ENCODE measurements at places on chromosomes 1 and 21.

GRCh38 chr1:156371553-156372264, 2.7 kb downstream of the RHBG start:
- peak; percentile 53 for DNase-seq

DNA sequence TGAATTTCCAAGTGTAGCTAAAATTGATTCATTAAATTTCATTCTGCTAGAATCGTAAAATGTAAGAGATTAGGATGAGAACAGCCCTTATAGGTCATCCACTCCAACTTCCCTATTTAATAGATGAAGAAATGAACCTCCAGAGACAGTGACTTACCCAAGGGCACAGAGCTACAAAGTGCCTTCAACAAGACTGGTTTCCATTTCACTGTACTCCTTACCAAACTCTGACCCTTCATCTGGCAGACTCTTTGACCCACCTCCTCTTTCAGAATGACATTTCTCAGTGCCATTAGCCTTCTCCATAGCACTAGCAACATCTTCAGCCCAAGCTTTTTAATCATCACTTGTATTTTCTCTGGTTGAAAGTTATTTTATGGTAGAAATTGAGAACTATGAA, 161.3 kb downstream of the NEK7 start:
- no peak for DNase-seq

DNA sequence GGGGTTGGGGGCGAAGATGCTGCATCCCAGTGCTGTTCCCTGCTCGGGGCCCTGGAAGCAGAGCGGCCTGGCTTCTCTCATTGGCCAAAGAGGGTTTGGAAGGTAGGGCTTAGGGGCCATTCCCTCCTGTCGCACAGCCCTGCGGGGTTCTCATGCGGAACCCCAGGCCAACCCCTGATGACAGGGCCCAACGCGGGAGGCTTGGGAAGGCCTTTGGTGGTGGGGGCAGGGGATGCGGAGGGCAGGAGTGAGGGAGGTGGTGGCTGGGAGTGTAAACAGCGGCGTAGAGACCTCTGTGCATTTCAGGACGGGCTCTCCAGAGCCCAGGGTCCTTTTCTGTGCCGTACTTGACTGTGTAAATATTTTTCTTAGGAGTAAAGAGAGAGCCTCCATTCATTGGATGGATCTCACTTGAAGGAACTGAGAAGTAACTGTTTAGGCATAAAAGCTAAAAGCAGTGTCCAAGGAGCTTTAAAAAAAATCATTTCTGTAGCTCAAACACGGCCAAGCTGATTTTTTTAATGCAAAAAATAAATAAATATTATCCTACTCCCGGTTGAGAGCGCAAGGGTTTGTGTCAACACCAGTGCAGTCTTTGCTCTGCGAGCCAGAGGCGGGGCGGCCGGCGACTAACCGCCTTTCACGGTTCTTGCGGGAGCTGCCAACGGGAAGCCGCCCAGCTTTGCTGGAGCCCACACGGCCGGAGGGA, 169.1 kb downstream of the PRDM16 start:
- no peak for DNase-seq

DNA sequence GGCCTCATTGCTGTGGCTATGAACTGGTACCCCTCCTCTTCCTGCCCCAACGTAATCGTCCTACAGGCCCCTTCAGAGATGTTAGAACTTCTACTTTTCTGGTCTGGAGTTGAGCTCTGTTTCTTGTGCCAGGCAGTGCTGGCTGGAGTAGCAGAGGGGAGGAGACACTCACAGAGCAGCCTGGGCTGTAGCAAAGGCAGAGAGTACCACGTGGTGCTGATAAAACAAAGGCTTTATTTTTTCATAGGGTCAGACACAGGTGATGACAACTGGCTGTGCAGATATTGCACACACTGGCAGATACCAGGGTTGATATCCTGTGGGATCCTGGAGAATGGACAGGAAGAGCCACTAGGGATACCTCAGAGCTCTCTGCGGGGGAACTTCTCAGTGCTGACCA, 23.2 kb downstream of the CRCT1 start:
- no peak for DNase-seq

GRCh38 chr1:239392271-239392670, 5.9 kb downstream of the CHRM3 start:
- no peak for DNase-seq

- no peak for DNase-seq
Observed at GRCh38 chr1:109056064-109056463, 14.2 kb upstream of the WDR47 start.

- DNase-seq = peak; percentile 89
Observed at GRCh38 chr1:159015440-159015909, 5.8 kb downstream of the IFI16 start.

All from EH (cell line).